ENCODE measurements at places on chromosomes 16 and 17.

GRCh38 chr17:56675876-56676660 lies 82.6 kb downstream of the NOG start:
- no peak for DNase-seq

DNA sequence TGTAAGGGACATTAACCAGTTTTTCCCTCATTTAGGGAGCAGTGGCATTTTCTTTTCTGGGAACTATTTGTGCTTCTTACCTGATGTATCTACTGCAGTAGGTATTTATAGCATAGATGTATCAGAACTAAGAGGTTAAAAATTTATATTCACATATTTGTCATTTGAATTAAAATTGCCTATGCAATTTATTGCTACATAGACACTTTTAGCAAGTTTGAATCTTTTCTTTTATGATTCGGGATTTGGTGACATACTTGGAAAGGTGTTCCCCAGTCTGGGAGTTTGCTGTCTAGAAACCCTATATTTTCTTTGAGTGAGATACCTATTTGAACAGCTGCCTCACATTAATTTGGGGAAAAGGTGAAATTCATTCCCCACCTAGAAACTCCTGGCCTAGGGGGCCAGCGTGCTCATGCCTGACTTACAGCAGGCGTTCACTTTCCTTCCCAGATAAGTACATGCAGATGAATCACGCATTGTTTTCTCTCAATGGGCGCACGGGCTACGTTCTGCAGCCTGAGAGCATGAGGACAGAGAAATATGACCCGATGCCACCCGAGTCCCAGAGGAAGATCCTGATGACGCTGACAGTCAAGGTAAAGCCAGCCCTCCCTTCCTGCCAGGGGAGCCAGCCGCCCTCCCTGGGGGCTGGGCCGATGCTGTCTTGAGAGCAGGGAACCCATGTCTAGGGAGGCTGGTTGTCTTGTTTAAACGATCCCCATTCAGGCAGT lies 73.8 kb downstream of the SDR42E1 start:
- DNase-seq: no peak

DNA sequence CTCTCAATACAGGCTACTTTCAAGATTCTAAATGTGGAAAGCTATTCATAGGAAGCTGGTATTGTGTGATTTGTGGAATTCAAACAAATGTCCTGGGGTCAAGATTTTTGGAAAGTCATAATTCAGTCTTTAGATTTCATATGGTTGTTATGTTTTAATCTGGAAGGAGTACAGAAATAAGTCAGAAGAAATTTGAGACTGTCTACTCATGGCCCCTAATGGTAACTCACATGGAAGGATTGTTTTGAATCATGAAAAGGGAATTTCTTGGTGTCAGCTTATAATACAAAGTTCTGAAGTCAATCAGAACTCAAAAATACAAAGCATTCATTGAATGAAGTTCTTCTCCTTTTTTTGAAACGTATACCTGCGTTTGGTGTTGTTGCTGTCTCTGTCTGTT lies 3.1 kb downstream of the KCNJ2 start:
- no peak for DNase-seq

- no peak for DNase-seq
Observed at GRCh38 chr17:78353834-78354233, 6.0 kb downstream of the SOCS3 start.

- no peak for DNase-seq
Observed at GRCh38 chr17:59387351-59388068, 56.1 kb downstream of the YPEL2 start.
